ENCODE measurements at places on chromosomes 2 and 18. TPM values are rescaled to one million over a fixed set of nuclear protein-coding genes. Genes with fewer than 3 reads are reported as not detected.
A peak's percentile ranks its signal among the peaks of the same experiment; 100 is the strongest.

DNA sequence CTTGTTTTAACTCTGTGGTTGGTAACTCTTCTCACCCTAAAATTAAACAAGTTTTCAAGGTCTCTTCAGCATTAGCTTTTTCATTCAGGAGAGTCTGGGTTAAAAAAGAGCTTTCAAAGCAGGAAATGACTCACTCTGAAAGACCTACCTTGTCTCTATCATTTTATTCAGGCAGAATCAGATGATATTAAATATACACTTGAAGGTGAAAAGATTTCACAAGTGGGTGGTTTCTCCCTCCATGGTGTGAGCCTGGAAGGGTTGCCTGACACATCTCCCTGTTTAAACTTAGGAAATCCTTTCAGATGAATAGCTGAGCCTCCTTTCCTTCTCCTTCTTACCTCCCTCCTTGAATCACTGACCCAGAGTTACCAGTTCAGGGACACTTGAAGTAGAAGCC lies 1402.0 kb upstream of the PIK3C3 start:
- DNase-seq = no peak

- DNase-seq = no peak
These were observed 49.4 kb downstream of the SMAD7 start for GRCh38 chr18:48901145-48902022.

- no peak for DNase-seq
These were observed 38.7 kb downstream of the ZNF521 start for GRCh38 chr18:25313268-25313667.

DNA sequence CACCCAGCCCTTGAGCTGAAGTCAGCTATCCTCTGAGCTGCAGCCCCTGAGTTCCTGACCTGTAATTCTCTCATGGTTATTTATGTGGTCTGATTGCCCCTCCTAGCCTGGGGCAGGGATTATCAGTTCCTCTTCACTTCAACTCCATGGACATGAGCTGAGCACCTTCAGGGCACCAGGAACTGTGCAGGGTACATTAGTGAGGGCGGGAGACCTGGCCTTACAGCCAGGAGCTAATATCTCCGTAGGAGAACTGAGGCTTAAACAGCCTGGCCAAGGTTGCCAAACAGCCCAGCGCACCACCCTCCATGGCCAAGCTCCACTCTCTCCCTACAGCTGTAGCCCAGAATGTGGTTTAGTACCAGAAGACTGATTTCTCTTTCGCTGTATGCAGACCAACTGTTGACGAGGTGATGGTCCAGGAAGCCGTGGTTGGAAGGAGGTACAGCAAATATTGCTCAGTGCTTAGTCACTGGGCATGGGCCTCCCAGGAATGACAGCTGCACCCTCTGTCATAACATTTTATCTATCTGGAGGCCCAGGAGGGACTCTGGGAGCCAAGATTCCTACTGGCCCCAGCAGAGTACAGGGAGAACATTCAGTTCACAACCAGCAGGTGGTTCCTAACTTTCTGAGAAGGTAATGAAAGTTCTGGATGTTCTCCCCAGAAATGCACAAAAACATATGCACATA lies 228.7 kb upstream of the SIX2 start:
- peak; percentile 22 for DNase-seq

DYSF gene
- 10.2 TPM for total RNA-seq

SPATA3 gene
- total RNA-seq = not detected

All from uterus (tissue), 4 donors.